ENCODE measurements at places on chromosomes 3 and 15.

DNA sequence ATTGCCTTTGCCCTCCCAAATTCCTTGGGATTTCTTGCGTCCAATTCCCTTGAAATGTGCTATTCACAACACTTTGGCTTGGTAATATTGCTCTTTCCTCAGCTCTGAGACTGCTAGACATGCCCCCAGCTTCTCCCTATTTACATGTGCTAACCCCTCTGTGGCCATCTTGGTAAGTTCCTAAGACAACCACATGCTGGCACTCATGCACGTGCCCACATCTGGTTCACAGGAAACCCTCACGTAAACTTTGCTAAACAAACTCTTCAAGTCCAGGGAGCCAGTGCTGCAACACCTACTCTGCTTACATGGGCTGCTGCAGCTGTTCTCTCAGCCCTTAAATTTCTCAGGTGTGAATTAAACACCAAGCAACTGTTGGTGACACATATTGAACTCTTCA, 121.8 kb downstream of the ADAMTSL3 start:
- no peak for DNase-seq

DNA sequence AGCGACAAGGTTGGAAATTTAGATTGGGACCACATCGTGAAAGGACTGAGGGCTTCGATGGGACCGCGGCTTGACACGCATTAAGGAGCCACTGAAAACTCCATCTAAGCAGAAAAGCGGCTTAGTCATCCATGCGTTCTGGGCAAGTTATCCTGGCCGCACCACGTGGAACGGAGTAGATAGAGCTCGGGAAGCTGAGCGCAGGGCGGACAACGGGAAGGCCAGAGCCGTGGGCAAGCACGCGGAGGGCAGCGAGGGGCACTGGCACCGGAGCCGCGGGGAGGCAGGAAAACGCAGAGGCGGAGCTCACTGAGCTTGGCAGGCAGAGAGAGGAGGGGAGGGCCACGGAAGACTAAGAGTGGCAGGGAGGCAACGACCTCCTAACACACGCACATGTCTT, 61.3 kb upstream of the VGLL4 start:
- no peak for DNase-seq

GRCh38 chr3:72848703-72849081, 447 bp upstream of the SHQ1 start:
- no peak for DNase-seq

DNA sequence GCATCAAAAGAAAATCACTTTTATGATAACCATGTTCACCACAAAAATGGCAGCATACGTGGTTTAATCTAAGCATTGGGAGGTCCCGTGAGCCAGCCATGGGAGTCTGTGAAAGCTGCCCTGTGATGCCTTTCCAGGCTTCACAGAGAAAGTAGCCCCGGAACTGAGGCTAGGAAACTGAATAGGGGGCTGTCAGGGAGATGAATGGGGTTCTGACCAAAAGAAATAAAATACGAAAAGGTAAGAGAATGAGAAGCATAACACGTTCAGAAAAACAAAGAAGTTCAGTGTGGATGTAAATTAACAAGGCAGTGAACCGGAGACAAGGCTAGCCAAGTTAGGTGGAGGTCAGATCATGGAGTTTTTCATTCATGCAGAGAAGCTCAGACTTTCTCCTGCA, 118.9 kb downstream of the ANXA2 start:
- no peak for DNase-seq

GRCh38 chr3:157501863-157502262, 1.4 kb downstream of the VEPH1 start:
- no peak for DNase-seq

GRCh38 chr3:187370051-187370450, 1.9 kb downstream of the RTP4 start:
- DNase-seq = no peak
